Upper lobe of left lung (tissue), 6 donors: ENCODE measurements at places on chromosomes 3 and 15.

GRCh38 chr3:120614765-120615164 lies 18.6 kb downstream of the NDUFB4 start:
- DNase-seq: no peak

DNA sequence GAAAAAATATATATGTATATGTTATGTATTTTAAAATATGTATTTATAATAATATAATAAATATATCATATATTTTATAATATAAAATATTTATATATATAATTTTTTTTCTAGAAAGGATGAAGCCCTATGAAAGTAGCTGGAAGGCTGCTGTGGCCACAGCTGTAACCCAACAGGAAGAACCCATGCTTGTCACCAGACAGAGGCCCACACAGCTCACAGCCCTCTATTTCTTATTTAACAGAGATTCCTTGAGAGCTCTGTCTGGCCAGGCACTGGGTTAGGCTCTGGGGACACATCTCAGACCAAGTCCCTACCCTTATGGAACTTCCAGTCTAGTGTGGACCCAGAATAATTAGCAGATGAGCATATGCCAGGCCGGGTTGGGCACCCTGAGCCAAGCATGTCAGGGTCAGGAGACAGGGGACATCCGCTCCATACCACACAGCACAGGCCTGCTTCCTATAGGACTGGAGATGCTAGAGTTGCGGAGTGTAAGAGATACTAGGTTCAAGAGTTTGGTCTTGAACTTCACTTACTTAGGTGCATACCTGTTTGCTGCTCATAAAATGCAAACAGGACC lies 20.5 kb downstream of the MGLL start:
- peak; percentile 13 for DNase-seq

DNA sequence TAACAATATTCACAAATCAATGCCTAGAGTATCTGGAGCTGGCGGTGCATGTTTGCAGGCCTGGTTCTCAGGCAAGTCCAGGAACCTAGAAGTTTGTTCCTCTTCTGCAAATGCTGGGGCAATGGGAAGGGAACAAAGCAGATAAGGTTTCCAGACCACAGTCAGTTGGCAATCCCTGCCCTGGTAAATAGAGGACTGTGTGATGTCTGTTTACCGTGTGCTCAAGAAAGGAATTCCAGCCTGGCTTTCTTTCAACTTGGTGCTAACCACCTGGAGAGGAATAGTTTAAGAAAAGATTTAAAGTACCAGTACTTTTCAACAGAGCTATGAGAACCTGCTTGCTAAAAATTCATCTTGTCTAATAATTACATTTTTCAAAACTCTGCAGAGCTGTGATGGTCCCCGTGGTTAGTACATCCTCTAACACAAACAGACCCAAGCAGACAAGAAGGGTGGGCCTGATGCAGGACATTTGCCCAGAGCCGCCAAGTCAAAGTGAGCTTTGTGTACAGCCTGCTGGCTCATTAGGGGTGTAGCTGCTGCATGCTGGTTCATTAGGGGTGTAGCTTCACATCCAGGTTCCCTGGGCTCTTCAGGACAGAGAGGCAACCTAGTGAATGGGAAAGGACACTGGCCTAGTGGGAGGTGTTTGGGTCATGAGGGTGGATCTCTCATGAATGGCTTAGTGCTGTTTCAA lies 220.5 kb downstream of the SQOR start:
- DNase-seq: no peak

- DNase-seq: no peak
Observed at GRCh38 chr15:98843844-98844243, 163.7 kb downstream of the PGPEP1L start.

DNA sequence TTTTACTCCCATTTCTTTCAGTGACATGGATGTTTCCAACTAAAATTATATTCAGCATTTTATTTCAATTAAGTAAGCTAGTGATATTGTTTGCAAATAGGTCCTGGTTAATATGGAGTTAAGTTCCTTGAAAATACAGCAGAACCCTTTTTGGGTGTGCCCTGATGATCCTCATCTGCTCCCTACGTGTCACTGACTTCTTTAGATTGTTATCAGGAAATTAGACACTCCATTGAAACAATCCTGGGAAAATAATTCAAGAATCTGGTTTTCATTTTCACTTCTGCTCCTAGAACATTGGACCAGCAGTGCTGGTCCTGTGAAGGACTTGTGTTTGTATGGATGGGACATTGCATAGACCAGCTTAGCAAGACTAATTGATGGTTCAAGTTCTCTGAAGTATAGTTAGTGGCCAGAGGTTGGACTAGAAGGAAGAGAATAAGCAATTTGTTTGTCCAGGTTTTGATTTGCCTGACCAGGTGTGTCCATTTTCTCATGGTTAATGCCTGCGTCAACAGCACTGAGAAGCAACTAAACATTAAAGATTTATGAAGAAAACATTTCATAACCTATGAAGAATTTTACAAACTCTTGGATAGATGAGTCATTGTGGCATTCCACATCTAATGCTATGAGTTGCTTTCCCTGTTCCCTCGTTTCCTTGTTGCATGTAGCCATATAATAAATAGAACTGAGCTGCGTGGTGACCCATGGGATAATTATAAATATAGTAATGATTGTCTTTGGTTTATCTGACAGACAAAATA lies 95.8 kb downstream of the ZPLD1 start:
- DNase-seq: no peak

- DNase-seq: no peak
Observed at GRCh38 chr15:80177156-80177555, 24.4 kb downstream of the FAH start.

DNA sequence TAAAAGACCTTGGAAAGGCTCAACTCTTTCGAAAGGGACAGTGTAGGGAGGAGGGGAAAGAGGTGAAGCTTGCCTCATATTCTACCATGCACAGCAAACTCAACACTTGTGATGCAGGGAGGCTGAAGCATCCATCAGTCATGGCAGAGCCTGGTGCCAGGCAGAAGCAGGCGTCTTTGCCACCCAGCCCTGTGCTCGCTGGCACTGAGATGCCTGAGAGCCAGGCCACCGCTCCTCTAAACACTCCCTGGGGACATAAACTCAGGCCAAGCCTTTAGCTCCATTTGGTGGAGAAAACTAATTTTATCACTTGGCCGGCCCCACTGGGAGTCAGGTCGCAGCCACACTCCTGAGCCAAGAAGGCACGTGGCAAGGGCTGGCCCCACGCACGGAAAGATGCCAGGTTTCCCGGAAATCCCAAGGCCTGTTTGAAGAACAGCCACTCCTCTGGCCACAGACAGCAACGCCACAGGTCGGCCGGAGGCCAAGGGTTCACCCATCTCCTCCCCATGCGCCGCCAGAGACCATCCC lies 30.7 kb downstream of the XXYLT1 start:
- DNase-seq: peak; percentile 19

DNA sequence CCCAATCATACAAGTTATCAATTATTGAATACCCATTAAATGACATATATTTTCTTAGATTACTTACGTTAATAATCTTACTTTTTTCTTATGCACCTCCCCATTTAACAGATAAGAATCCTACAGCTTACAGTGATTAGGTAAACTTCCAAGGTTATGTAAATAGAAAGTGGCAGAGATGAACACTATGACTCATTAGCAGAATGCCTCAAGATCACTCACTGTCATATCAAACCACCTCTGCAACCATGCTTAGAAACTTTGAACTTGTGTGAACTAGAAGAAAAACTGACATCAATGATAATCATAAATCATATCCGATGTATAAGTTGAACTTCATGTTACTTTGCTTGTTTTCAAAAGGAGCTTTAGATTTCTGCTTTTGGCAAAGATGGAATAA lies 911.6 kb upstream of the ARPP21 start:
- no peak for DNase-seq

DNA sequence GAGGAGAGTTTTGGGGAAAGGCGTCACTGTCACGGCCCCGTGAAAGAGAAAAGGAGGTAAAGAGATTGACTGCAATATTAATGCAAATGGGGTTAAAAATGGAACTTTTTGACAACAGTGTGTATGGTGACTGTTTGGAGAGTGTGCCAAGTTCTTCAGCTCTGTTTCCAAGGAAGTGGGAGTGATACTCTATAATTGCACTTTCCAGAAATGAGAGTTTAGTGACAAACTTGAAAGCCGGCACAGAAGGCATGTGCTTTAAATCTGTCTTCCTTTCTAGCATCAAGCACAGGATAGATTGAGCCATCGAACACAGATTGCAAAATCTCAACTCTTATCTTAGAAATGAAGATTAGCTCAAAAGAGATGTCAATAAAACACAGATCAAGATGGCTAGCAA lies 51.9 kb upstream of the SNRPA1 start:
- no peak for DNase-seq

GRCh38 chr3:180252683-180253082 lies 215.9 kb upstream of the PEX5L start:
- DNase-seq: no peak

- DNase-seq: no peak
Observed at GRCh38 chr3:131729643-131730017, 226.9 kb upstream of the MRPL3 start.

DNA sequence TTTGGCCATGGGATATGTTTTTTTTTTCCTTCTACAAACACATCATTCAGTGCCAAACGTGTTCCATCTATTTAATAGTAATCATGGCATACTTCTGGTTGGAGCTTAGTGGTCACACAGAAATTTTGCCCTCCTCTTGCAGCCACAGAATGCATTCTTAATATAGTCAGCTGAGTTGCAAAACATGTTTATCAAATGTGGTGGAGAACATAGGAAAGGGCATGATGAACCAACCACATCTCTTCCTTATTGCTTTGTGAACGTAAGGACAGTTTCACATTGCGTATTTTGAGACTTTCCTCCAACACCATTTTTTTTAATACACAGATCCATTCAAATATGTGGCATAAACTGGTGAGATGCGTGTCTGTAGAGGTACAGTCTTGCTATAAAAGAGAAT lies 106.8 kb downstream of the BBX start:
- no peak for DNase-seq

GRCh38 chr3:171783626-171784025 lies 26.7 kb downstream of the PLD1 start:
- no peak for DNase-seq

DNA sequence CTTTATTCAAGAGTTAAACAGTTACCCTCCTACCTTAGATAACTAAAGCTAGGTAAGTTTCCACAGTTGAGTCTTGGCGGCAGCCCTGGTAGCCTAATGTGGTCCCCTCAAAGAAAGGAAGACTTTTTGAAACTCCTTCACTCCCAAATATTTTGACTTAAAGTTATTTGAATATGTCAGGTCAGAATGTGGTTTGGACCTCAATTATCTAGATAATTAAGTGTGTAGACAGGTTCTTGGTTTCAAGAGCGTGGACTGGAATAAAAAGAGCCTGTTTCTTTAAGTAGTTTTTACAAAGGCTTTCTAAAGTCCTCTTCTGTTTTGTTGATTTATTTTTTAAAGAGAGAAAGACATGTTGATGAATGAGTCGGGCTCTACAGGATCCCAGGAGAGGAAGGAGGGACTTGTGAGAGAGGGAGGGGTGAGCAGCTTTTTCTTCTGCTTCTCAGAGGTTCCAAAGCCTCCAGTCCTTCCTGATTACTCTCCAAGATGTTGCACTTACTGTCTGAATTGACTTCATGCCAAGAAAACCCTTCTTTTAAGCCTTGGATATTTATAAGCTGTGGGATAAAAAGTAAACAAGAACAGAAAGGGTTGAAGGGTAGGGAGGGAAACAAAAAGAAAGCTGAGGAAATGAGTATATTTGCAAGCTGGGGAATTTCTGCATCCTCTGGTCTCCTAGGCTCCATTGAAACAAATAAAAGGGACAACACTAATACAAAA lies 457.4 kb downstream of the IGSF11 start:
- DNase-seq: no peak

- no peak for DNase-seq
Observed at GRCh38 chr3:197328198-197328597, 29.8 kb upstream of the DLG1 start.

- DNase-seq: no peak
Observed at GRCh38 chr3:117688583-117688982, 979.0 kb downstream of the TUSC7 start.

DNA sequence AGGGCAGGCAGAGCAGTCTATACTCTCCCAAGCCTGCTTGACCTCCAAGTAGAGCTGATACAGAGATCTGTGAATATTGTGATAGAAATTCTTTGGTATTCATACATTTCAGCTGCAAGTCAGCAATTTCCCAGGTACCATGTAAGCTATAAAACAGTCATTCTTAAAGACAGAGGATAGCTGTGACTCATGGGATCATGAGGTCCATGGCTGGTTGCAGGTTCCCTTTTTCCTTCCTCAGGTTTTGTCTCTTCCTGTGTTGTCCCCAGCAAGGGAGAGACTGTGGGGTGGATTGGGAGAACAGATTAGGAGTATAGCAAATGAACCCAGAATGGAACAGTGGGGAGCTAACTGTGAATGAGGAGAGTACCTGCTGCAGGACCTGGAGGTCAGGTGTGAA lies 5.4 kb upstream of the P4HTM start:
- no peak for DNase-seq

- peak; percentile 52 for DNase-seq
Observed at GRCh38 chr3:183904833-183905780, 20.4 kb upstream of the PARL start.

- DNase-seq: no peak
Observed at GRCh38 chr15:51771773-51772172, 20.4 kb downstream of the TMOD2 start.

DNA sequence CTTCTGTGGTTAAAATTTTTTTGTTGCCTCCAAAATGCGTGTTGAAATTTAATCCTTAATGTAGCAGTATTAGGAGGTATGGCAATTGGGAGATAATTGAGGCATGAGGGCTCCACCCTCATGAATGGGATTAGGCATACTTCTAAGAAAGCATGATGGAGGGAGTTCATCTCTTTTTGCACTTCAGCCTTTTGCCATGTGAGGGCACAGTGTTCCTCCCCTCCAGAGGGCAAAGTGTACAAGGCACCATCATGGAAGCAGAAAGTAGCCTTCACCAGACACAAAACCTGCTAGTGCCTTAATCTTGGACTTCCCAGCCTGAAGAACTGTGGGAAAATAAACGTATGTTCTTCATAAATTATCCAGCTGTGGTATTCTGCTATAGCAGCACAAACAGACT lies 429.5 kb downstream of the ZIC1 start:
- no peak for DNase-seq

GRCh38 chr15:54082836-54083492 lies 104.7 kb downstream of the UNC13C start:
- DNase-seq: no peak

DNA sequence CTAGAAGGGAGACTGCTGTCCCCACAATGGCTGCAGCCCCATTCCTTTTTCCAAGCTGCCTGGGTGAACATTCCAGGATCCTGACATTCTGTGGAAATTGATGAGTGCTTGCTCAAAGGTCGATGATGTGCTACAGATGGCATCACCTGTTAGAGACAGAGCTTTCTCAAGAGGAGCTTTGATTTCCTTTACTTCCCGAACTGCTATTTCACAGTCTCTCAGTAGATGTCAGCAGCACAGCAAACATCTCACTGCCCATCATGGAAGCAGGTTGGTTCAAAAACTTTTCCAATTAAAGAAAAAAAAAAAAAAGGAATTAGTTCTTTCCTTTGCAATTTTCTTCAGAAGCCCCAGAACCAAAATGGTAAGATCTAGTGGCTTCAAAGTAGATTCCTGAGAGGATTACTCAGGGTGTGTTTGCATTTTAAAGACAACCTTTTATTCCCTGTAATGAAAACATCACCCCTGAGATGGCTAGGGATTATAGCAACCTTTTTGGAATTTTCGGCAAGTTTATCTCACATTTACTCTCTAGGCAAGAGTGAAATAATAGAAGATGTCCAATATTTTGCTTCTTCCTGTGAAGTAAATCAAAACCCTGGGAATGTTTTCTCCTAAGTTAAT lies 44.8 kb downstream of the POLR2M start:
- no peak for DNase-seq
